Right lobe of liver (tissue), 6 donors: ENCODE measurements at places on chromosomes 1 and 21. TPM values are rescaled to one million over a fixed set of nuclear protein-coding genes. Genes with fewer than 3 reads are reported as not detected.

Gene PTGS2
- 0.11 TPM for total RNA-seq

Gene DPH5
- total RNA-seq: 12.0 TPM

Gene ADAMTS4
- 1.3 TPM for total RNA-seq

Gene C1orf185
- total RNA-seq: not detected

Gene ZNF593OS
- total RNA-seq: not detected

DNA sequence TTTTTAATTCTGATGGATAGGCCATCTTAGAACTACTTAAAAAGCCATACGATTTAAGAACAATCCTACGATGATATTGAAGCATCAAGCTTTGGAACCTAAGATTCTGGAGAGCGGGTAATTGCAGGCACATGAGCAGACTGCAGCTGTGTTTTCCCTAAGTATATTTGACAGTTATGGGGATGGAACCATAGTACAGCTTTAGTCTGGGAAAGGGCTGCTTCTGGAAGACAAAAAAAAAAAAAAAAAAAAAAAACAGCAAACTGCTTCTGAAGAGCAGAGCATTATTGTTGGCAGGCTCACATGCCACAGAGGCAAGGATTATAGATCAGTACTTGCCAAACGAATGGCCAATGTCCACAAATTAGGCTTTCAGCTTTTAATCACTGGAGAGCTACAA lies 1618.7 kb downstream of the AMY1C start:
- H3K4me3 ChIP-seq: no peak overlapping the region
- no peak for DNase-seq
- no peaks in the 10 kb centered on the region for H3K27me3 ChIP-seq
- H3K36me3 ChIP-seq: no peaks in the 10 kb centered on the region

DNA sequence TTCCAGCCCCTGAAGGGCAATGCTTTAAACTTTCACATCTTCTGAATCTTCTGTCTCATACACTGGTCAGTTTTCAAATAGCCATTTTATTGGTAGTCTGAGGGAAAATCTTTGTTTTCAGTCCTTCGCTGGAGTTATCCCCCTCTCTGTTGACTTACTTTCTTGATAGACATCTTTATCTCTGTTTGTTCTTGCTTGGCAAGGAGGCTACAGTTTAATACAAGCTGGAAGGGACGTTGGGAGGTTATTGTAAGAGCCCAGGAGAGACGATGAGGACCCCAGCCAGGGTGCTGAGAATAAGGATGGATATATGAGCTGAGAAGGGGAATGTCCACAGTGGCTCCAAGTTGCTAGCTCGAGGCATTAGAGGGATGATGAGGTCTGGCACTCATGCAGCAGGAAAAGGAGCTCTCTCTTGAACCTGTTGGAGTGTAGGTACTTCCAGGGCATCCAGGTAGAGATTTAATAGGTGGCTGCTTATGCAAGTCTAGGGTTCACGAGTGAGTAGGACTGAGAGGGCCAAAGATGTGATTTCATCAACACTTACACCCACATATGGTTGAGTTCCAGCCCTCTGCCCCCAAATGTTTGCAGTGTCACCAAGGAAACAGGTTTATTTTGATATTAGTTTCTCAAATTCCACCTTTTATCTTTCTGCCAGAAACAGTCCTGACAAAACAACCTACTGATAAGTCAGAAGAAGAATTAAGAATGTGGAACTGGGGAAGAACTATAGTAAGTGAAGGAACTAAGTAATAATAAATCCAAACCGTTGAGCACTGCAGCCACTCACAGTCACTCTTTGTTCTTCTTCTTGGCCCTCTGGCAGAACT lies 237.3 kb upstream of the PROX1 start:
- H3K4me1 ChIP-seq: no peaks in the 10 kb centered on the region
- no peak overlapping the region for H3K4me3 ChIP-seq
- no peaks in the 10 kb centered on the region for H3K27me3 ChIP-seq
- H3K27ac ChIP-seq: no peak overlapping the region
- DNase-seq: no peak

GRCh38 chr1:111275780-111276433 lies 14.7 kb upstream of the CHIA start:
- no peaks in the 10 kb centered on the region for H3K27me3 ChIP-seq
- no peaks in the 10 kb centered on the region for H3K4me1 ChIP-seq
- no peak overlapping the region for H3K4me3 ChIP-seq

GRCh38 chr1:219143735-219144134 lies 29.9 kb upstream of the LYPLAL1 start:
- H3K27ac ChIP-seq: no peak overlapping the region
- no peaks in the 10 kb centered on the region for H3K4me1 ChIP-seq
- H3K36me3 ChIP-seq: no peaks in the 10 kb centered on the region
- DNase-seq: no peak

GRCh38 chr1:233097959-233098580 lies 147.7 kb downstream of the NTPCR start:
- DNase-seq: no peak
- no peak overlapping the region for H3K4me3 ChIP-seq
- no peaks in the 10 kb centered on the region for H3K27me3 ChIP-seq

DNA sequence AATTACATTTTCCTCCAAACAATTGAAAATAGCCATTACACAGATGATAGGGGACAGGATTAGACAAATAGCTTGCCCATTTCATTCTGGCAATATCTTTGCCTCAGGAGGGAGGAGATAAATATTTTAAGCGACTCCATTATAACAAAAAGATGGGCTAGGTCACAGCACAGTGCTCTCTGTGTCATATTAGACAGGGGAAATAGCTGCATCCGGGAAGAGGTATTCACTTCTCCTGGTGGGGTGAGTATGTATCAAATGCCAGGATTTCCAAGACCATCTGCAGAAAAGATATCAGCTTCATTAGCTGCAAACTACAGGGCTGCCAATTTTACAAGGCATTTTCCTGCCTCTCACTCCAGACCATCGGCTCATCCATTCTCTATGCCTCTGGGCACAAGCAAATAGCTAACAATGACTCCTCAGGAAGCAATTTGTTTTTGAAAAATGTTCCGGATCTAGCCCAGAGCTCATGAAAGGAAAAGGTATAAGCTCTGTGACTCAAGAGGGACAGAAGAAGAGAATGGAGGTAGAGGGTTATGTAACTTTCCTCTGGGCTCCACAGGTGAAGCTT lies 41.9 kb upstream of the ANGPTL7 start:
- peaks cover 5% of the 10 kb centered on the region for H3K36me3 ChIP-seq
- H3K4me1 ChIP-seq: no peaks in the 10 kb centered on the region
- no peak for DNase-seq
- H3K4me3 ChIP-seq: no peak overlapping the region
- H3K27me3 ChIP-seq: no peaks in the 10 kb centered on the region

GRCh38 chr1:205543351-205544301 lies 39.2 kb downstream of the CDK18 start:
- H3K4me3 ChIP-seq: no peak overlapping the region
- no peak overlapping the region for H3K27ac ChIP-seq
- DNase-seq: peak; percentile 75
- H3K36me3 ChIP-seq: no peaks in the 10 kb centered on the region

GRCh38 chr1:218345673-218346390 lies 696 bp downstream of the TGFB2 start:
- H3K27me3 ChIP-seq: no peaks in the 10 kb centered on the region
- H3K27ac ChIP-seq: peak overlapping the region; percentile 58
- no peaks in the 10 kb centered on the region for H3K4me1 ChIP-seq
- H3K36me3 ChIP-seq: no peaks in the 10 kb centered on the region
- peak overlapping the region; percentile 55 for H3K4me3 ChIP-seq

DNA sequence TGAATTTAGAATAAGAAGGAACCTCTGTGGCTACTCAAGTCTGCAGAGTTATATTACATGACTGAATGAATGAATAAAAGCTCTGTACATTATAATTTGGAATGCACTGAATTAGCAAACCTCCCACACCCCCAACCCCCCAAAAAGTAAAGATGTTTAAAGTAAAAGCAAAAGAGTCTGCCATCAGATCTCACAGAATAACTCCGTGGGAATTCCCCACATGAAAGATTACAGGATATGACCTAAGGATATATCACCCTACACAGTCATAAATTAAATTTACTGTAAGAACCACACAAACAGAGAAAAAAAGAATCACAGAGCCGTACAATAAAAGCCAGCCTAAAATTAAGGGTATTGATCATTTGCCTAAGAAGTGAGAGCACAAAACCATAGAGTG lies 587.3 kb downstream of the PTPRC start:
- no peaks in the 10 kb centered on the region for H3K4me1 ChIP-seq
- H3K4me3 ChIP-seq: no peak overlapping the region
- no peak overlapping the region for H3K27ac ChIP-seq
- no peaks in the 10 kb centered on the region for H3K36me3 ChIP-seq
- DNase-seq: no peak

GRCh38 chr1:222404710-222405109 lies 143.2 kb downstream of the HHIPL2 start:
- H3K4me1 ChIP-seq: no peaks in the 10 kb centered on the region
- H3K36me3 ChIP-seq: no peaks in the 10 kb centered on the region
- no peak for DNase-seq
- no peak overlapping the region for H3K4me3 ChIP-seq
- no peaks in the 10 kb centered on the region for H3K27me3 ChIP-seq

DNA sequence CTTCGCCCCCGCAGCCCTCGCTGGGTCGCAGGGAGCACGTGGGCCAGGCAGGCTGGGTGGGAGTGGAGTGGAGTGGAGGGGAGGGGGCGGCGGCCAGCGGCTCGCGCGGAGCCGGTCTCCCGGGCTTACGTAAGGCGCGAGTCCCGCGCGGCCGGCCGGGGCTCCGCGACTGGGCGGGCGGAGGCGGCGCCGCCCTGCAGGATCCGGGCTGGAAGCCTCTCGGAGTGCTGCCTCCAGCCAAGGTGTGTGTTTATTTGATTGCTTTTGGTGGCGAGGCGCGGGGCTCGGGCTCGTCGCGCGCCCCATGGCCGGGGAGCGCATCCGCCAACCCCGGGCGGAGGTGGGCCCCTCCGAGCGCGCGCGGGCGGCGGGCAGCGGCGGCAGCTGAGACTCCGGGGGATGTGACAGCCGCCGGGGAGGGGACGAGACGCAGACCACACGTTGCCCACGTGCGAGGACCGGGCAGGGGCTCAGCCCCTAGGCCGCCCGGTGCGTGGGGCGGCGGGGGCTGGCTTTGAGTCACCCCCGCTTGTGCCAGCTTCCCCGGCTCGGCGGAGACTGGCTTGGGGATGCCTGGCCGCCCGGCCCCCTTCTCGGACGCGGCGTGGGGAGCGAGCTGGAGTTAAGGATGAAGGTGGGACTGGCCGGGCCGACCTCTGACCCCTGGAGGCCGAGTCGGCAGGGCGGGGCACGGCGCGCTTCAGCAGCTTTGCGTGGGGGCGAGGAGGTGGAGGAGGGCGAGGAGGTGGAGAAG lies 402 bp upstream of the AK4 start:
- H3K27ac ChIP-seq: peak overlapping the region; percentile 70
- no peaks in the 10 kb centered on the region for H3K36me3 ChIP-seq
- no peaks in the 10 kb centered on the region for H3K27me3 ChIP-seq
- peak overlapping the region; percentile 71 for H3K4me3 ChIP-seq

DNA sequence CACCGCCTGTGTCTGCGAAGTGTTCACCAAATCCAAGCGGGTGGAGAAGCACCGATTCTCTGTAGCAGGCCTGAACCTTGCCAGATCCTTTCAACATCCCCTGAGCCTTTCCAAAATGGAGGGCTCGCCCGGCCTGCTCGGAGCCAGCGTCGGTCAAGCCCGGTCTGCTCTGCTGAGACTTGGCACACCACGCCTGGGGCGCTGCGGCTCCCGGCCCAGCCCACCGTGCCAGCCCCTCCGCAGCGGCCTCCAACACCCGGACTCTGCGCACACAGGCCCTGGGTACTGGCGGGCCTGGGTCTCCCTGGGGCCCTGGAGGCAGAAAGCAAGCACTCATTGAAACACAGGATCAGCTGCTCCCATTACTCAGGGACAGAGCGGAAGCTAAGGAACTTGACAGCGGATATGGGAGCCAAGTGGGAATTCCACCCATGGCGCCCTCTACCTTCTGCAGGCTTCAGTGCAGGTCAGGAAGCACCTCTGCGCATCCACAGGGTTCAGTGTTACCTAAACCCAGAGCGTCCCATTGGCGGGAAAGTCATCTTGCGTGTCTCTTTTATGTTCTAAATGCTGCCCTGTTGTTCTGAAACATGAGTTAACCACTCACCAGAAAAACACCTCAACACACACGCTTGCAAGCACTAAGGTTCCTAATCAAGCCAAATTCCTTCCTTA lies 159.9 kb downstream of the ZBTB18 start:
- no peak for DNase-seq
- H3K36me3 ChIP-seq: no peaks in the 10 kb centered on the region
- H3K27ac ChIP-seq: no peak overlapping the region
- H3K4me1 ChIP-seq: no peaks in the 10 kb centered on the region

GRCh38 chr1:53120659-53121058 lies 21.8 kb downstream of the SLC1A7 start:
- no peak overlapping the region for H3K4me3 ChIP-seq
- H3K36me3 ChIP-seq: no peaks in the 10 kb centered on the region
- no peak for DNase-seq
- no peak overlapping the region for H3K27ac ChIP-seq
- no peaks in the 10 kb centered on the region for H3K27me3 ChIP-seq
- H3K4me1 ChIP-seq: no peaks in the 10 kb centered on the region

DNA sequence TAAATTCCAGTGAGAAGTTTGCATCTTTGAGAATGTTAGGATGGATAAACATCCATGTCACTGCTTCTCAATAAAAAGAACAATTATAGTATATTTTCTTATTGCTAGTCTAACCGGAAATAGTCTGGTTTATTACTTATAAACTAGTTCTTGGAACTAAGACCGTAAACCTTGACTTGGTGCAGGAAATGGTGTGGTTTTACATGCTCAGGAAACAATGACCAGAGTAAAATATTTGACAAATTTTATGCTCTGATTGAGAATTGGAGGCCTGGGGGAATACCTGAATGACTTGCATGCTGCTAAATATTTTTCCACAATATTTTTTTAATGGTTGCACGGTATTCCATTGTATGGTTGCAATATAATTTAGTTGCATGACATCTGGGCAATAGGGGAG lies 76.3 kb downstream of the XCL2 start:
- no peak overlapping the region for H3K27ac ChIP-seq
- no peak overlapping the region for H3K4me3 ChIP-seq
- no peaks in the 10 kb centered on the region for H3K36me3 ChIP-seq
- H3K4me1 ChIP-seq: no peaks in the 10 kb centered on the region
- DNase-seq: no peak

GRCh38 chr1:183761871-183762270 lies 43.0 kb upstream of the RGL1 start:
- H3K36me3 ChIP-seq: no peaks in the 10 kb centered on the region
- H3K27me3 ChIP-seq: no peaks in the 10 kb centered on the region
- H3K4me1 ChIP-seq: no peaks in the 10 kb centered on the region
- H3K27ac ChIP-seq: no peak overlapping the region
- H3K4me3 ChIP-seq: no peak overlapping the region

DNA sequence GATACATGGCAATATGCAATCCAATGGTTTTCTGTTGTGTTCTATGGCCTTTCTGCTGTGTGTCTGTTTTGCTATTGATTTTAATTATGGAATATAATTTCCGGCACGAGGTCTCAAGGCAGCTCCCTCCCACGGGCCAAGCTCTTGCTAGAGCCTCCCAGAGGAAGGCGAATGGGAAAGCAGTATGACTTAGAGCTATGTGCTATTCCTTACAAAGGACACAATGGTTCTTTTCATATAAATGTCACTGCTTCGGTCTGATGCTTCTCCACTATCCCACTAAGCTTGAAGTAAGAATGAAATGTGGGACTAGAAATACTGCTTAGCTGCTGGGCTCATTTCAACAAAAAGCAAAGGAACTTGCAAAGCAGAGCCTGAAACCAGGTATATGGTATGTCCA lies 322.2 kb upstream of the BEND5 start:
- DNase-seq: no peak
- no peaks in the 10 kb centered on the region for H3K27me3 ChIP-seq
- no peak overlapping the region for H3K4me3 ChIP-seq
- no peaks in the 10 kb centered on the region for H3K36me3 ChIP-seq
- H3K4me1 ChIP-seq: no peaks in the 10 kb centered on the region
